Transverse colon (tissue), 4 donors: ENCODE measurements at places on chromosomes 5 and 9. TPM values are rescaled to one million over a fixed set of nuclear protein-coding genes. Genes with fewer than 3 reads are reported as not detected.

The GDF9 gene
- 0.79 TPM for total RNA-seq

The HARS1 gene
- 39.6 TPM for total RNA-seq

The CTNNAL1 gene
- 7.6 TPM for total RNA-seq

DNA sequence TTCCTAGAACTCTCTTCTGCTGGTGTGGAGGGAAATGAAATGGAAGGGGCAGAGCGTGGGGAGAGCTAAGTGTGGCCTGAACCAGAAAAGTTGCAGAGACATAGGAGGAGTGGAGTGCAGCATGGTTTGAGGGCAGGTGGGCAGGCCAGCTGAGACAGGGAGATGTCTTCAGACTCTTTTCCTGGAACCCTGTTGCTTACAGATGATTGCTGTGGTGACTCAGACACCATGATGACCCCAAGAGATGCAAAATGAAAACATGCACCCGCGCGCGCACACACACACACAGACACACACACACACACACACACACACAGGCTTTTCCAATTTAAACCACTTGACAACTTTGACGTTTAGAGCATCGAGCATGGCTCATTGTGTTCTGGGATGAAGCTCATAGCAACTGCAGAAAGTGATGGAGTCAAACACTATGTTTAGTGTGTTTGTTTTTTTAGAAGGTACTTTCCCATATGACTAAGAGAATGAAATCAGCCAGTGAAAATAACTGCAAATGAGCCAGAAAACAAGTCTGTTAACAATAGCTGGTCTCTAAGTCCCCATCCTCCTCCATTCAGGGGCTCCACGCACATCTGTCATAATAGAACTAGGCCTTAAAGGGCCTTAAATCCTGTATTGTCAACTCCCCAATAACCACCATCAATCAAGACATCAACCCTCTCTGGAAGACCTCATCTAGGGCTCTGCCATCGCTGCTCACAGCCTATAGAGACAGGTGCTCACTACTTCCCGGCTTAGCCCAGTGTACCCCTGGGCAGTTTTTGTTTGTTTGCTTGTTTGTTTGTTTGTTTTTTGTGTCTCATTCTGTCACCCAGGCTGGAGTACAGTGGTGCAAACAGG, 9.6 kb downstream of the TMOD1 start:
- no peak for DNase-seq

GRCh38 chr5:1185629-1186350, 15.6 kb upstream of the SLC6A19 start:
- DNase-seq: peak; percentile 27

GRCh38 chr5:32153723-32154122, 20.4 kb downstream of the GOLPH3 start:
- DNase-seq: no peak

DNA sequence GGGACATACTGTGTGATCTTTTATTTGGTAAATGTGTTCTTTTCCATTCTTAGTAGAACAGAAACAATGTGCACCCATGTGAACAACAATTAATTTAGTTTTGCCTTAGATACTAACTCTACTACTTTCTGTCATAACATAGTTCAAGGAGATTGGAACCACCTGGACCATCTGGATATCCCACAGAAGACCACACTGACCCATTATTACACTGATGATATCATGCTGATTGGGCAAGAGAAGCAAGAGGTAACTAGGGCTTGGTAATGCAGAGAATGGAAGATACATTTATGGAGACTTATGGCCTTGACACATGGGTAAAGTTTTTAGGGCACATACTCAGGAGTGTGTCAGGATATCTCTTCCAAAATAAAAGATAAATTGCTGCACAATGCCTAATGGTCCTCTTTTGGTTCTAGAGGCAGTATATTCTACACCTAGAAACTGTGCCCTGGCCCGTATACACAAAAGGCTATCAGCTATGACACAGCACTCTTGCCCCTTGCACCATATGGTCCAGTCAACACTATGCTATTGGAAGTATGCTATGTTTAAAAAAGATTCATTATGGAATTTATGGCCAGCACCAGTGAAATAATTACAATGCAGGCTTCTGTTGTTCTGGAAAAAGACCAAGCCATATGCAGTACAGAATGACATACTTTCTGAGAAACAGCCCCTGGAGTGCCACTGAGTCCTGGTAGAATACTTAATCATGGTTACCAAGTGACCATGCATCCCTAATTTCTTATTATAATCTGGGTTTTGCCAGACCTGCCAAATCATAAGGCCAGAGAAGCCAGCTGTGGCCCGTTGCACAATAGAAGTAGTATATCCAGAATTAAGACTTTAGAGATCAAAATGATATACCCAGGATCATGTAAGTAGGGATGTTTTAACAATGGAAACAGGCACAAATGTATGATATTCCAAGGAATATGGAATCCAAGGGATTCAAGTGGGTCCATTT, 41.6 kb upstream of the MROH2B start:
- DNase-seq: no peak

- DNase-seq: no peak
These were observed 79.1 kb upstream of the CPEB4 start for GRCh38 chr5:173809014-173809413.

DNA sequence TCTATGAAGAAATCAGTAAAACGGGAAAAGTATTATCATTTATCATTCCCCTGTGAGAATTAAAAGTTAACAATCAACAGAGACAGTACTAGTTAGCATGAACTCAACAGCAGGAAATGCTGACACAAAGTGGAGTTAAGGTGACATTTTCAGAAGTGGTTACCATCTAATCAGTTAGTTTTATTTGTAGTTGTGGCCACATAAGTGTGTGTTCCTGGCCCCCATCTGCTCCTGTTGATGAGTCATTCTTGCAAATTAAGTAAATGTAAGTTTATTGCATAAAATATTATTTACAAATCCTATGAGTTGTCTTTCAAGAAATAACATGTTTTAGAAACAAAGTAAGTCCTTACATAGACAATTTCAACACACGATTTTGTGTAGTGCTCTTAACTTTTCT, 8.9 kb upstream of the BNC2 start:
- no peak for DNase-seq

GRCh38 chr5:178314961-178315820, 82.6 kb upstream of the PHYKPL start:
- no peak for DNase-seq

DNA sequence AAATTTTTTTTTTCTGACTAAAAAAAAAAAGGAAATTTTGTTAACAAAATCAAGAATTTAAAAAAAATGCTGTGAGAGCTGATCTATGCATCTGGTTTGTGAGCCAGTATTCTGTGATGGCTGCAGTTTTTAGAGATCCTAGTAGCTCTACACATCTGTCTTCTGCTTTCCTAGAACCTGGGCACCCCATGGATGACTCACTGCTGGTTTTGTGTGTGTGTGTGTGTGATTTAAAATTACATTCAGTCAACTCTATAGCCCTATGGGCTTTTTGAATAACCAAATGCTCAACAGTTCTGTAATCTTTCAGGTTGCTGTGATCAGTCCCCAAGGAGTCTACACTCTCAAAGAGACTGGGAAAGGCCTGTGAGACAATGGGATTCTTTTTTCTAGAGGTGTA, 2.5 kb upstream of the PSMD5 start:
- no peak for DNase-seq

DNA sequence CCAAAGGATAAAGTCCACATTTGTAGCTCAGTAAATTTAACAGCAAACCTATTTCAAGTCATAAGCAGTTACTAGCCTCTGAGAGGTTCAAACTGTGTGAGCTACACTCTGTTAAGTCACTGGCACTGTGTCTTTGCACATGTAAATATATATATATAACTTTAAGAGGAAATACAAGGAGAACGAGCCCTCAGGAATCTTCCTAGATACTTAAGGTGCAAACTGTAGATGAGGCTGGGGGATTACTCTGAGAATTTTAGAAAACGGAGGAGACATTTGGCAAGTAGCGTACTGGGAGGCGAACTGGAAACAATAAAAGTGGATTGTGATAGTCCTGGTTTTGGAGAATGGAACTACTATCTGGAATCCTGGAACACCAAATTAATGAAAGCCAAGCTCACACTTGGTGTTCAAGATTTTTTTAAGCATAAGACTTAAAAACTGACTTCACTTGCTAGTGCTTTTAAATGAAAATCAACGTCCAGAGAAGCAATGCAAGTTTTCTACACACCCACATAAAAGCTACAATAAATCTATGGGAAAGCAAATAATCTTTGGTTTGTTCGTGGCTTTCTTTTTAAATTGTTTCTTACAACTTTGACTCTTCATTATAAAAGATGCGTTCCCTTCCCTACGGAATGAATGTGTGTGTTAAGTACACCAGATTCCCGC, 1057.0 kb upstream of the DMAC1 start:
- no peak for DNase-seq

- no peak for DNase-seq
These were observed 7.9 kb downstream of the C9orf50 start for GRCh38 chr9:129612815-129613519.

- no peak for DNase-seq
These were observed 20.7 kb downstream of the IGIP start for GRCh38 chr5:140146523-140146842.
